H1 (cell line): ENCODE measurements at places on chromosomes 11 and 22. TPM values are rescaled to one million over a fixed set of nuclear protein-coding genes. Genes with fewer than 3 reads are reported as not detected.

GRCh38 chr11:44532809-44533208 is 32.7 kb upstream of the CD82 start:
- no peaks in the 10 kb centered on the region for H3K27me3 ChIP-seq
- no peak for DNase-seq
- H3K4me3 ChIP-seq, result no peak overlapping the region
- H3K4me1 ChIP-seq, result no peaks in the 10 kb centered on the region; the same call in 1 of the 2 replicates

GRCh38 chr11:5297721-5298323 is 3.9 kb downstream of the OR51B4 start:
- no peak for DNase-seq
- no peaks in the 10 kb centered on the region for H3K27me3 ChIP-seq
- no peak overlapping the region for H3K4me3 ChIP-seq

The TRIM48 gene
- polyA plus RNA-seq, result not detected in 2 replicates

GRCh38 chr11:63846897-63847296 is 8.0 kb downstream of the MARK2 start:
- H3K4me3 ChIP-seq, result no peak overlapping the region
- H3K4me1 ChIP-seq, result peaks cover 18% of the 10 kb centered on the region
- peak overlapping the region; percentile 85; the same call in 1 of the 2 replicates for H3K27ac ChIP-seq
- no peak for DNase-seq
- no peaks in the 10 kb centered on the region for H3K36me3 ChIP-seq

The SYCE3 gene
- polyA plus RNA-seq, result 1.9 and 2.9 TPM in 2 replicates
